ENCODE measurements at places on chromosomes 13 and 19.

DNA sequence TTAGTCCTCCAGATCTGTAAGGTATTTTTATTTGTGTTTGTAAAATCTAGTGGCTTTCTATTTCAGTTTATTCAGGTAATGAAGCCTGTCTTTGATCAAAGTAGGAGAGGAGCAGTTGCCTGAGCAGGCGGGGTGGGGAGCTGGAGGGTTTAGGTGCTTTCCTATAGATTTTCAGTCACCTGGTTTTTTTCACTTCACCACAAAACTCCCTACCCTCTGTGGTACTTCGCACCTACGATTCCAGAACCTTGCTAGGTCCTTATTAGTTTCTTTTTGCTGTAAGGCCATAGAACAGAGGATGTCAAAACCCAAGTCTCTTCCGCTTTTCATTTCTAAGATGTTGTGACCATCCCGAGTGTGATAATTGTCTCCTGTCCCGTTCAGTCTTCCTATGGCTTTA is 26.6 kb downstream of the SLAIN1 start:
- DNase-seq: no peak

- DNase-seq: no peak
Observed at GRCh38 chr13:63938851-63939250, 2523.2 kb upstream of the PCDH20 start.

GRCh38 chr13:100334214-100334613 is 245.3 kb downstream of the PCCA start:
- no peak for DNase-seq

- no peak for DNase-seq
Observed at GRCh38 chr19:57280962-57281400, 696 bp downstream of the ZNF460 start.

- DNase-seq: no peak
Observed at GRCh38 chr19:39398297-39398864, 7.2 kb downstream of the MED29 start.

- no peak for DNase-seq
Observed at GRCh38 chr13:42377640-42378382, 105.9 kb downstream of the AKAP11 start.
